ENCODE measurements at places on chromosomes 3 and 15. TPM values are rescaled to one million over a fixed set of nuclear protein-coding genes. Genes with fewer than 3 reads are reported as not detected.

The COL7A1 gene
- 11.2 TPM for total RNA-seq

The SLC9C1 gene
- 0.70 TPM for total RNA-seq

The GOLGA8M gene
- 0.45 TPM for total RNA-seq

The IGDCC3 gene
- total RNA-seq: not detected

The PPP1R14D gene
- not detected for total RNA-seq

The UPK1B gene
- not detected for total RNA-seq

The ABTB1 gene
- 5.8 TPM for total RNA-seq

The NR1I2 gene
- not detected for total RNA-seq

The GABRB3 gene
- 0.45 TPM for total RNA-seq

The PTH1R gene
- total RNA-seq: 0.15 TPM

The STXBP5L gene
- total RNA-seq: not detected

The SLC24A5 gene
- not detected for total RNA-seq

The C3orf49 gene
- total RNA-seq: not detected

The GOLGA8S gene
- total RNA-seq: not detected

The RBPMS2 gene
- total RNA-seq: not detected

The THPO gene
- total RNA-seq: 0.12 TPM

The IL20RB gene
- total RNA-seq: 0.53 TPM

The SELENOS gene
- total RNA-seq: 51.2 TPM

The C2CD4A gene
- total RNA-seq: not detected

The SLC35G2 gene
- total RNA-seq: 2.8 TPM

The FES gene
- total RNA-seq: 26.2 TPM

The CP gene
- 30.1 TPM for total RNA-seq

The WDR49 gene
- 0.08 TPM for total RNA-seq

The TRIM71 gene
- not detected for total RNA-seq

The MYRIP gene
- under 0.01 TPM for total RNA-seq

The CD86 gene
- total RNA-seq: not detected

The ARHGEF26 gene
- 0.12 TPM for total RNA-seq

The NOX5 gene
- total RNA-seq: 0.12 TPM

The FANCD2OS gene
- total RNA-seq: not detected

The CCR3 gene
- total RNA-seq: 0.94 TPM

The CPB1 gene
- not detected for total RNA-seq

The SMCO1 gene
- total RNA-seq: not detected

The SCG5 gene
- total RNA-seq: 100 TPM

The GOLGA8H gene
- total RNA-seq: 0.30 TPM

The RABL3 gene
- total RNA-seq: 11.7 TPM

The SERINC4 gene
- total RNA-seq: not detected

The ARPP21 gene
- 1.4 TPM for total RNA-seq

The EFHB gene
- 0.23 TPM for total RNA-seq

The CIB1 gene
- 31.0 TPM for total RNA-seq
